ENCODE measurements at places on chromosomes 12 and 14. TPM values are rescaled to one million over a fixed set of nuclear protein-coding genes. Genes with fewer than 3 reads are reported as not detected.

GRCh38 chr12:116026768-116027550, 250.5 kb downstream of the MED13L start:
- no peak for DNase-seq

DNA sequence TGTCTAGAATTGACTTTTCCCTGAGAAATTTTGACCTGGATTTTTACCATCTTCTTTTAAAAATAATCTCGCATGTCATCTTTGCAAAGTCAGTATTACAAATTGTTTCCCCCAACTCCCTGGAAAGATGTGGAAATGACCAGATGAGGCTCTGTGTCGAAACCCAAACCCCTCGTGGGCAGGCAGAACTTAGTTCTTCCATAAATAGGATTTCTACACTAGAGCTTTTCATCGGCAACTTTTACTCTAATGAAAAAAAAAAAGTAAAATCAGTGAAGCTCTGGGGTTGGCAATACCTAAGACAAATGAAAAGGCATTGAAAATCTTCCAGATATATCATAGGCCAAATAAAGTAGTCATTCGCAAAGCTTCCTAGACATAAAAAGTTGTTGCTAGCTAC, 17.0 kb downstream of the SSPN start:
- no peak for DNase-seq

- no peak for DNase-seq
Observed at GRCh38 chr14:55964091-55964490, 154.1 kb upstream of the PELI2 start.

The KIF5A gene
- total RNA-seq = 0.22 TPM

The SOX5 gene
- 2.2 TPM for total RNA-seq
